ENCODE measurements at places on chromosomes 3 and 15.

DNA sequence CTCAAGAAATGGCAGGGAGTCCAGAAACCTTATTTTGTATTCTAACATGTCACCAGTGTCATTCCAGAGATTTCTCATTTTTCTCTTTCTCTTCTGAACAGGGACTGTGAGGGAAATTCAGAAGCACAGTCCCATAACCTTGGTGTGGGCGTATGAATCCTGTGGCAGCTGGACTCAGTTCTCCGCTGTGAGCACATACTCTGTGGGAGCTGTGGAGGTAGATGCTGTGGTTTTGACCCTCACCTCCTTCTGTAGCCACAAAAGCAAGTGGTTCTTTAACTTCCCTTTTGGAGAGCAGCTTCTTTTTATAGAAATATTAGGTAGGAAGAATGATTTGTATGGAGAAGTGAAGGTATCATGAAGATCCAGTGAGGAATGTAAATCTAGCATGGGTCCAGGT is 13.4 kb downstream of the TMEM207 start:
- no peak for DNase-seq

- peak; percentile 89 for DNase-seq
These were observed 266.4 kb upstream of the HES1 start for GRCh38 chr3:193869221-193870201.

DNA sequence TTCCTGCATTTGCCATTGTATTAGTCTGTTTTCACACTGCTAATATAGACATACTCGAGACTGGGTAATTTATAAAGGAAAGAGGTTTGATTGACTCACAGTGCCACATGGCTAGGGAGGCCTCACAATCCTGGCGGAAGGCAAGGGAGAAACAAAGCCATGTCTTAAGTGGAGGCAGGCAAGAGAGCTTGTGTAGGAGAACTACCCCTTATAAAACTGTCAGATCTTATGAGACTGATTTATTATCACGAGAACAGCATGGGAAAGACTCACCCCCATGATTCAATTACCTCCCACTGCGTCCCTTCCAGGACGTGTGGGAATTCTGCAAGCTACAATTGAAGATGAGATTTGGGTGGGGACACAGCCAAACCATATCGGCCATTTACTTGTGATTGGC is 27.8 kb downstream of the YEATS2 start:
- no peak for DNase-seq

DNA sequence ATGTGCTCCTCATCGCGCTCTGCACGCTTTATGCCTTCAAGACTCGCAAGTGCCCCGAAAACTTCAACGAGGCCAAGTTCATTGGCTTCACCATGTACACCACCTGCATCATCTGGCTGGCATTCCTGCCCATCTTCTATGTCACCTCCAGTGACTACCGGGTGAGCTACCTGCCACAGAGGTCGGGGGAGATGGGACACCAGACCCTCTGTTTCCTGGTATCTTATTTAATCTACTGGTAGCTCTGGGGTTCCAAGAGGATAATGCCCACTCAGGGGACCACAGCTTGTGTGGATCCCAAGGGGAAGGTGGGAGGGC is 9.1 kb downstream of the GRM2 start:
- DNase-seq = no peak

DNA sequence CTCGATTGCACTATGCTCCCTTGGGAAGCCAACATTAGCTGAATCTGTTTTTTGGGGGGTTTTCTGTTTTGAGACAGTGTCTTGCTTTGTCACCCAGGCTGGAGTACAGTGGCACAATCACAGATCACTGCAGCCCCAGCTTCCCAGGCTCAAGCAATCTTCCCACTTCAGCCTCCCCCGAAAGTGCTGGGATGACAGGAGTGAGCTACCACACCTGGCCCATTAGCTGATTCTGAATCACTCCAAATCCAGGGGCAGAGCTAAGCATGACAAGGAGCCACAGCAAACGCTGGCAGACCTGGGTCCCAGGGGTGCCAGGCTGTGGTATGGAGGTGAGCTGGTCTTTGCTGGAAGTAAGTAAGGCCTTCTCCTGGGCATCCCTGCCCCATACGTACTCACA is 18.9 kb downstream of the POC1A start:
- no peak for DNase-seq
